ENCODE measurements at places on chromosomes 16 and 17.

DNA sequence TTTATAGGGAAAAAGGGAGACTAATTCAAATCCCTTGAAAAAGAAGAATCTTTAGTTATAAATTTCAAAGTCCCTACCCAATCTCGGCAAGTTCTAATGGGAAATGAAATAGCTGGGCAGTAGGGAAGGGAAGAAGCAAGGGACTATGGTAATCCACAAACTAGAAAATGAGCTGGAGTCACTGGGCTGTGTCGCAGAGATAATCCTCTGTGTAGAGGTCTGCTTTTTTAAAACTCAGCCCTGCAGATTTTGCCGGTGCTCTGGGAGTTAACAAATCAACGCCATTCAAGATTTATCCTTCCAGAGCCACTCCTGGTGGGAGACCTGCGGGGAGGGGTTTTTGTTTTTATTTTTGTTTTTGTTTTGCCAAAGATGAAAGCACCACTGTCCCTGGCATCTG lies 20.8 kb downstream of the SNX11 start:
- no peak for DNase-seq

DNA sequence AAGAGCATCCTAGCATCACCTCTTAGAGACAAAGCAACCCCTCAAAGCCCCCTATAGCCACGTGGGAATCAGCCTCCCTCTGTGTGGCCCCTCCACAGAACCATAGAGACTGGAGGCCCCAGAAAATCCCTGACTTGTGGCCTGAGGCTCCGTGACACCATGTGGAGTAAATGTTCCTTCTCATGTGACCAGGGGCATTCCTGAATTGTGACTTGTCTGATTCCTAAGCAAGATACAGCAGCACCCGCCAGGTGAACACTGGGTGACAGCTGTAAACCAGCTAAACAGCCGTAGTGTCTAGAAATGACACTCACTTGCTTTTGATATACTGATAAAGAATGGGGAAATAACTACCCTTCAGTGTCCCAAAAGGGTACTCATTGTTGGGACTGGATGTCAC lies 79.0 kb downstream of the DYNLRB2 start:
- no peak for DNase-seq

DNA sequence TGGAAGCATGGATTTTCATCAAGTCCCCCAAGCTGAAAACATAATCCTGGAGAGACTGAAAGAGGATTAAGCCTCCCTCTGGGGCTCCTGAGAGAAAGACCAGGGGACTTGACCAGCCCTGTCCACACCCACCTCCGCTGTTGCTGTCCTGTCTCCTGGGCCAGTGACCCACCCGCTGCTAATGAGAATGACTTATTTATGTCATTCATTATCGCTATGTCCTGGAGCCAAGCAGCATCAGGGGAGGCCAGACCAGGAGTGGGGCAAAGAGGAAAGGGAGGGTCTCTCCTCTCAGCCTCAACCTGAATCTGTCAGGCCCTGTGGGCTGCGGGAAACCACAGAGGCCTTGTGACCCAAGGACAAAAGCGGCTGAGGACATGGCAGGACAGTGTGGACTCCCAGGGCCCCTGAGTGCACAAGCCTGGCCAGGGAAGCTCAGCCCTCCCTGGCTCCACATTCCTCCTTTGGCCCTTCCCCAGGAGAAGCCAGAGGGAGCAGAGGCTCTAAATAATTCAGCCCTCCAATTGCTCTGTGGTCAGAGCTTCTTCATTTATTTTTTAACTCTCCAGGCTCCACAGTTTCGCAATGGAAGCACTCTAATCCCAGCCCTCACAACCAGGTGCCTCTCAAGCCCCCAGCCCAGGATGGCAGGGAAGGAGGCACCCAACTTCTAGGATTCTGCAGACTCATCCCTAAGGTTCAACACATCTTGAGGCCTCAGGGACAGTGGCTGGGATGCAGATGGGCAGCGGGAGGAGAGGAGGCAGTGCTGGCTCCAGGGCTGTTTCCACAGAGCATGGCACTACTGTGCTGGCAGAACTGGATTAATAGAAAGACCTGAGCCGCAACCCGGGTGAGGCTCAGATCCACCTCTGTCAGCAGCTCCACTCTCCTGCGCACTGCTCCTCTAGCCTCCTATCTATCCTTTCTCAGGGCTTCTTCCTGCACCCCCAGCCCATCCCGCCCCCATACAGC lies 19.1 kb downstream of the CUEDC1 start:
- DNase-seq = no peak

DNA sequence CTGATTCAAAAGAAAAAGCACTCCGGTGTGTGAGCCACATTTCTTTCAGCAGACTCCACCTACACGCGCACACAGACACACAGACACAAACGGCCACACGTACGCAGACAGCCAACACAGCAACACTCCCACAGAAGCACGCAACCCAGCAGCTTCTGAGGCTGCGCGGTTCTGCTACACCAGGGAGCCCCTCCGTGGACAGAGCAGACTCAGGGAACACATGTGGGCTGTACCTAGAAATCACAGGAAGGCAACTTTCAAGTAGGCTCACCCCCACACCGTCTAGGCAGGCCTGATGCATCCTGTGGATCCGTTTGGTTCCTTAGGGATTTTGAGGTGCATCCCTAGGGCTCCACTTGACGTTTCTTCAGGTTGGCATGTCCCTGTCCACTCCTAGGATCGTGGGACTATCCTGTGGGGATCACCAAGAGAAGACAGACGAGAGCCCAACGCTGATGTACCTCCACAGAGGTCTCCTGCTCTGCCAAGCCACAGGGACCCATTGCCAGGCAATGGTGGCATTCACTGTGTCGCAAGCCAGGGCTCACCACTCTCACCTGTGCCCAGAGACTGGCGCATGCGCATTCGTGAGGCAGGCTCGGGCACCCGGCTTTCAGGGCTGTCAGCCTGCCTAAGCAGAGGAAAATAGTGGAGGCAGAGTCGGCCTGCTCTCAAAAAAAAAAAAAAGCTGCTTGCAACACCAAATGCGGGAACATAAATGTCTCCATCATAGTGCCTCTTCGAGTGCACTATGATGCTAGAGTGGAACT lies 2333.3 kb downstream of the TP53TG3F start:
- DNase-seq = no peak

DNA sequence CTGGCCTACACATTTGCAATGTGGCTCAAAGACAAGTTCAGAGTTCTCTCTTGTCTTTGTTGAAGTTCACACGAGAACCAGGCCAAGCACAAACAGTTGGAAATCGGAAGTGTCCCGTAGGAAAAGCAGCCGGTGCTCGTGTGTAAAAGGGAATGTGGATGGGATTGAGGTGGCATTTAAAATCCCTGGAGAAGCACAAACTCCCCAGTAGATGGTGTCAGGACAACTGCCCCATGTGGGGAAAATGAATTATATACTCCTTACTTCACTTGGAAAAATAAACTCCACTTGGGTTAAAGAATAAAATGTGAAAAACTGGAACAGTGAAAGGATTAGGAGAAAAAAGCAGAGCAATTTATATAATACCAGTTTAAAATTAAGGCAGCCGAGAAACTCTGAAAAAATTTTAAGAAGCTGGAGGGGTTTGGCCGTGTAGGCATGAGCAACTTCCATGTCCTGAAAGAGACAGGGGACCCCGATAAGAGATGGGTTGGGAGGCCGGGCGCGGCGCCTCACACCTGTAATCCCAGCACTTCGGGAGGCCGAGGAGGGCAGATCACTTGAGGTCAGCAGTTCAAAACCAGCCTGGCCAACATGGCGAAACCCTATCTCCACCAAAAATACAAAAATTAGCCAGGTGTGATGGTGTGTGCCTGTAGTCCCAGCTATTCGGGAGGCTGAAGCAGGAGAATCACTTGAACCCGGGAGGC lies 28.1 kb downstream of the CBFA2T3 start:
- DNase-seq = no peak

DNA sequence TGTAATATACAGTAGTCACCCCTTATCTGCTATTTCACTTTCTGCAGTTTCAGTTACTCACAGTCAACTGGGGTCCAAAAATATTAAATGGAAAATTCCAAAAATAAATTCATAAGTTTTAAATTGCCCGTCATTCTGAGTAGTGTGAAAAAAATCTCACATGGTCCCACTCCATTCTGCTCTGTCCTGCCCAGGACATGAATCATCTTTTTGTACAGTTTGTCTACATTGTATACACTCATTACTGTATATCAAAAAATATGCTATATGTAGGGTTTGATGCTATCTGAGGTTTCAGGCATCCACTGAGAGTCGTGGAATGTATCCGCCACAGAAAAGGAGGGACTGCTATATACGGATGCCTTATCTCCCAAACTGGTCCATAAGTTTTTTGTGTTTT lies 16.0 kb upstream of the APPBP2 start:
- DNase-seq = no peak

DNA sequence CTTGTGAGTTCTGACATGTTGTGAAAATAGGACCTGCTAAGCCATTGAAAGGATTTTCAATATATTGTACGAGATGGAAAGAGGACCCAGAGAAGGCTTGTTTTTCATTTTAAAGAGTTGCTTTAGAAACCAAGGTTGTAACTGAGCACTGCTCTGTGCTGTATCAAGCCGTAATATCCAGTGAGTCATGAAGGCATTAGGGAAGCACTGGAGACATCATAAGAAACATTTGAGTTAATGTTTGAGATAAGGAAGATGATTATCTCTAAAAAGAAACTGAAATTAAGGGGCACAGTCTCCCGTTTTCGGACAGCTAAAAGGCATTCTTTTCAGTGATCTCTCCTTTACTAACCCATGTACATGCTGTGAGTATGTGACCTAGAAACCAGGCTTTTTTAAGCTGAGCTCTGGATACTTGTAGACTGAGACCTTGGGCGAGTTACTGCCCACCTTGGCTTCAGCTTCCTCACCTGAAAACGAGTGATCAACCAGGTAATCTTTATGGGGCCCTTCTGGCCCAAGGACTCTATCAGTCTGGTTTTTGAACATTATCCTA lies 149.2 kb upstream of the TBX2 start:
- DNase-seq = no peak

DNA sequence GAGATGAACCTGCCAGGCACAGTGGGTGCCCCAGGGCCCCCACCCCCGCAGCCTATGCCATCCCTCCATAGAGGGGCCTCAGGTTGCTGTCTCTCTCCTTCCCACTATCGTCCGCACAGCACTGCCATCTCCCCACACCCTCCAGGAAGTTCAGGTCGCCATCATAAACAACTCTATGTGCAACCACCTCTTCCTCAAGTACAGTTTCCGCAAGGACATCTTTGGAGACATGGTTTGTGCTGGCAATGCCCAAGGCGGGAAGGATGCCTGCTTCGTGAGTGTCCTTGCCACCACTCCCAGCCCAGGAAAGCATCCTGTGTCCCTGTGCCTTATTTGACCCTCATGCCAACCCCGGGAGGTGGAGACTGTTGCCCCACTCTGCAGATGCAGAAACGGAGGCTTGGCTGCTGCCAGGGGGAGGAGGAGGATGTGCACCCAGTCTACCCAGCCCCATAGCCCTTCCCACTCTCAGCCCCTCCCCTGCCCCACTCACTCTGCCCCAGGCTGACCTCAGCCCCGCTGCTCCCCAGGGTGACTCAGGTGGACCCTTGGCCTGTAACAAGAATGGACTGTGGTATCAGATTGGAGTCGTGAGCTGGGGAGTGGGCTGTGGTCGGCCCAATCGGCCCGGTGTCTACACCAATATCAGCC lies 3.9 kb downstream of the PRSS21 start:
- DNase-seq = no peak

- no peak for DNase-seq
Measured at GRCh38 chr16:1953734-1954133, 755 bp downstream of the RPL3L start.

DNA sequence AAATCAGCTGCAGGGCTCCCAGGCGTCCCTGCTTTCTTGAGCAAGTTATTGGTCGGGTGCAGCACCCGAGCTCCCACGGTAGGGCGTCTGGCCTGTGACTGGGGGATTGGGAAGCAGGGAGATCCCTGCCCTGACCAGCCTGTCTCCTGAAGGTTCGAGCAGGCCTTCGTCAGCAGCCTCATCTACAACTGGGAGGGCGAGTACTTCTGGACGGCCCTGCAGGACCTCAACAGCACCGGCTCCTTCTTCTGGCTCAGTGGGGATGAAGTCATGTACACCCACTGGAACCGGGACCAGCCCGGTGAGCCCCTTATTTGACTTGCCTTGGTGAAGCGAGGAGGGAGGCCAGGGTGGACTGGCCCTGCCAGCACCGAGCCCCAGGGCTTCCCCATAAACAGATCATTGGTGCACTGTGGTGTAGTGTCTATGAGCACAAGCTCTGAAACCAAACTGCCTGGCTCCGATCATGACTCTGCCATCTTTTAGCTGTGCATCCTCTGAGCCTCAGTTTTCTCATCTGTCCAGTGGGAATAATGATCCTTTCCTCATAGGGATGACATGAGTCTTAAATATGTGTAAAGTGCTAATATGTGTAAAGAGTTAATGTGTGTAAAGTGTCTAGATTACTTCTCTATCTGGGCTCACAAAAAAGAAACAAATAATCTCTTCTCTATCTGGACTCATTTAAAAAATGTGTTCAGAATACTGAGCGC lies 48.9 kb downstream of the MRC2 start:
- no peak for DNase-seq

DNA sequence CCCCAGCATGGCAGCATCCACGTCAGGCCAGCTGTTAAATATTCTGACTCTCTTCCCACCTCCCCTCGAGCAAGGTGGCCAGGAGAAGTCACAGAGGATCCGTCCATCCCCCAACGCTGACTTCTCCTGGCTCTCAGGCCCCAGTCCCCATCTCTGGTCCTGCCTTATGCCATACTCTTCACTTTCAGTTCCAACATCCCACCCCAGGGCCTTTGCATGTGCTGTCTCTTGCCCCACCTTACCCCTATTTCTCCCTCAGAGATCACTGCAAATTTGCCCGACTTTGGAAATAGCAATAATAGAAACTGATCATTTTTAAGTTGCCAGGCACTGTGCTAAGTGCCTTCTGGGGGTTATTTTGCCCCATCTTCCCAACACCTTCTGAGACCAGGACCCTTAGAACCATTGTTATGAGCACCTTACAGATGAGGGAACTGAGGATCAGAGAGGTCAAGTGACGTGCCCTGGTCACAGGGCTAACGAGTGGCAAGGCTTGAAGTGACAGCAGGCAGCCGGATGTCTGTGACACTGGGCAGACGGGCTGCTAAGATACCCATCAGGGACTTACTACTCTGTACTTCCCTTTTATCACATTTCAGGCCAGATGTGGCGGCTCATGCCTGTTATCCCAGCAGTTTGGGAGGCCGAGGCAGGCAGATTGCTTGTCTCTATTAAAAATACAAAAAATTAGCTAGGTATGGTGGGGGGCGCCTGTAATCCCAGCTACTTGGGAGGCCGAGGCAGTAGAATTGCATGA lies 17.7 kb downstream of the HID1 start:
- DNase-seq = no peak

- DNase-seq = peak; percentile 68
Measured at GRCh38 chr17:14198013-14198412, 38.6 kb downstream of the CDRT15 start.

- peak; percentile 79 for DNase-seq
Measured at GRCh38 chr16:66746682-66747081, 4.7 kb downstream of the DYNC1LI2 start.

Measured in activated CD4-positive, alpha-beta T cell treated with anti-CD3 and anti-CD28 coated beads, Interleukin-2, amount 10 ng/mL, durations not matched to agents 24 days and 14 days (primary cell).